ENCODE measurements at places on chromosomes 12 and 14.

DNA sequence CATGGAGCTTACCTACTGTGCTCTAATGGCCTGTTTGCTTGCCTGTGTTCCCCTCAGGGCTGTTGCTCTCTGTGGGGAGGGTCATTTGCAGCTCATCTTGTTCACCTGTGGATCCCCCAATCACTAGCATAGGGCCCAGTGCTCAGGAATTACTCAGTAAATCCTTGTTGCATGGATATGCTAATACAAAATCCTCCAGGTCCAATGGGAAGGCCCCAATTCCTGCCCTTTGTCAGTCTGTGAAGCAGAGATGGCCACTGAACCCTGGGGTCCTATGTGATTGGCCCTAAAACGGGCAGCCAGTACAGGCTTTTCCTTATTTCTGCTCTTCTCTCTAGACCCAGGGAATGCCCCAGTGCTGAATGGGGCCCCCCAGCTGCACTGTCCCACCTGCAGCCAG, 44.1 kb downstream of the FOS start:
- DNase-seq = no peak

- no peak for DNase-seq
Observed at GRCh38 chr12:66934302-66935062, 255.6 kb upstream of the GRIP1 start.

- DNase-seq = no peak
Observed at GRCh38 chr14:61953602-61954001, 191.4 kb downstream of the SNAPC1 start.

DNA sequence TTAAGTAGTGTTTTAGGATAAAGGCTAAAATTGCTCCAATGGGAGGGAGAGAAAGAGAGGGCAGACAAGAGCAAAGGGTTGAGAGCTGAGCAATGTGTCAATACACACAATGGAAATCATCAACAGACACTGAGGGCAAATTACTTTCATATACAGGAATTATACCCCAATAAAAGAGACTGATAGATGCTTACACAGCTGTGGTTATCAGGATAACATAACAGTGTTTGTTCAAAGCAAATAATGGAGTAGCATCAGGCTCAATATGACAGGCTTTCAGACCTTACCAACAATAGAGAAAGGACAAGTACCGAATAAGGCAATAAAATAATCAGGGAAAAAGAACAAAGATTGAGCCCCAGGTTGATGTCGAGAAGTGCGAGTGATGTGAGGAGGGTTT, 53.4 kb upstream of the DIO2 start:
- DNase-seq = no peak

DNA sequence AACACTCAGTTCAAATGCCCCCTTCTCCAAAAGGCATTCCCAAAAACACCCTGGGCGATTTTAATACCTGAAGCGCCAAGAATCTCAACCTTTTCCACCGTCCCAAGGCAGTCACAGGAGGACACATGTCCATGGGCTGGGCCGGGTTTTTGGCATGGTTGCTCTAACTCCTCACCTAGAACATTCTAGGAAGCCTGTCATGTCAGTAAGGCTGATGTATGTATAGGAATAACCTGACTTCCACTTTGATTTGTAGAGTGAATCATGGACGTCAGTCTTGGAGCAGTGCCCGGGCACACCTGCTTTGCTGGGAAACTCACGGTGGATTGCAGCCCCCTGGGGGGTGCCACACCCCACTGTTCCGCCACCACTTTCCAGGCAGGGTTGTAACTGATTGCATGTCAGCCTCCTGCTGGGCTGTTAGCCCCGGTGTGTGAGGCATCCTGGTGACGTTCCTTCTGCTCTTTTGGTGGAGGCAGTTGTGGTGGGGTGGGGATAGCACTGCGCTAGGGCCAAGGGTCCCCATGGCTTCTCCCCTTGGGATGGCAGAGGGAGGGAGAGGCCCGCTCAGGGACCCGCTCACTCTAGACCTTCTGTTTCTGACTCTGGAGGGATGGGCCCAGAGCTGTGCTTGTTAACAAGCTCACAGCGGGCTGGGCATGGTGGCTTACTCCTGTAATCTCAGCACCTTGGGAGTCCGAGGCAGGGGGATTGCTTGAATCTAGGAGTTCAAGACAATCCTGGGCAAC, 35.2 kb upstream of the FAM181A start:
- no peak for DNase-seq

DNA sequence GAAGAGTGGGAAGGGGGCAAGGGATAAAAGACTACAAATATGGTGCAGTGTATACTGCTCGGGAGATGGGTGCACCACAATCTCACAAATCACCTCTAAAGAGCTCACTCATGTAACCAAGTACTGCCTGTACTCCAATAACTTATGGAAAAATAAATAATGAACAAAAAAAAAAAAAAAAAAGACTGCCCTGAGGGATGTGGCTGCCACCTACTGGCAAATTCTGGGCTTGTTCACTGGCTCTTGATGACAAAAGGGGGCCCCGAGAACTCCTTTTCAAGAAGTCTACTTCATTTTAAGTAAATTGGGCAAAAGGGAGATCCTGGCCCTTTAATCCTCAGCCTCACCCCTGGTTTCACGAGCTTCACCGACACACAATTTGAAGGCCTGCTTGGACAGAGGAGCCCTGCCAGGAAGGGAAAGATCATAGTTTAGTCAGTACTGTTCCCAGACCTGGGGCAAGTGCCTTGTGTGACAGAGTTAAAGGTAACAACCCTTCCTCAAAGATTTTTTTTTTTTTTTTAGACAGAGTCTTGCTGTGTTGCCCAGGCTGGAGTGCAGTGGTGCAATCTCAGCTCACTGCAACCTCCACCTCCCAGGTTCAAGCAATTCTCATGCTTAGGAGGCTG, 26.1 kb upstream of the STAC3 start:
- DNase-seq = no peak

DNA sequence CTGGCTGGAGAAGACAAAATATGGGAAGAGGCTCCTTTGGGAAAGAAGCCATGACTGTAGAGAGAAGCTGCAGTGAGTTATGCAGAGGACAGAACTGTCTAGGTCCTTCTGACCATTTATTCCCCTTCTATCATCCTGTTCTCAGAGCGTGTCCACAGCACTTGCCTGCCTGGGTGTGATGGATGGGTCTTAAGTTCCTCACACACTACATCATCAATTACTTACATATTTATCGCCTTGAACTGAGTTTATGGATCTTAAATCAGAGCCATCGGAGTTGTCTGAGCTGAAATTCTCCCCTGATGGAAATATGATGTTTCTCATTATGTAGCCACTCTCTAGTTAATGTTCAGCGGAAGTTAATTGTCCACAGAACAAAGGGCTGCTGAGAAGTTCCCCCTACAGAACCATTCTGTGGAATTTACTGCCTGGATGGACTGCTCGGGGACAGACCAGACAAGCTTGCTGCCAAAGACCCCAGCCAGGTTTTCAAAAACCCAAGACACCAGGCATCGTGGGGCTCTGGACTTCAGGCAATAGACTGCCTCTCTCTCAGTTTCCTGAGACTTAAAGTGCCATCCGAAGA, 232.5 kb upstream of the NOS1 start:
- DNase-seq = no peak

DNA sequence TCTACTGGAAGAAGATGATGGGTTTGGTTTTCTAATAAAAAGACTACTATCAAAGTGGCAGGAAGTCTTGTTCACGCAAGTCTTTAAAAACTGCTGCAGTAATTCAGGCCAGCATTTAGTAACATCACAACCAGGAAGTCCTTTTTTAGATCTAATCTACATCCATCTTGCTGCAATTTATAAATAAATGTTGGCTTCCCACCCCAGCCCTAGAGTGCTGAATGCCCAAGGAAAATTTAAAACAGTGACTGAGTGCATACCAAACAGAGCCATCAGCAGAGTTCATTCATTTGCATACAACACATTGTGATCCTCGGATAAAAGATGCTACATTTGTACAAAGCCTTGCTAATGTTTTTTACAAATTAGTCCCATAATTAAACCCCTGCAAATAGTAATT, 72.1 kb downstream of the PHLDA1 start:
- DNase-seq = no peak

GRCh38 chr12:92735131-92735721, 32.4 kb downstream of the PLEKHG7 start:
- no peak for DNase-seq

- no peak for DNase-seq
Observed at GRCh38 chr12:67370979-67371378, 101.8 kb downstream of the CAND1 start.

DNA sequence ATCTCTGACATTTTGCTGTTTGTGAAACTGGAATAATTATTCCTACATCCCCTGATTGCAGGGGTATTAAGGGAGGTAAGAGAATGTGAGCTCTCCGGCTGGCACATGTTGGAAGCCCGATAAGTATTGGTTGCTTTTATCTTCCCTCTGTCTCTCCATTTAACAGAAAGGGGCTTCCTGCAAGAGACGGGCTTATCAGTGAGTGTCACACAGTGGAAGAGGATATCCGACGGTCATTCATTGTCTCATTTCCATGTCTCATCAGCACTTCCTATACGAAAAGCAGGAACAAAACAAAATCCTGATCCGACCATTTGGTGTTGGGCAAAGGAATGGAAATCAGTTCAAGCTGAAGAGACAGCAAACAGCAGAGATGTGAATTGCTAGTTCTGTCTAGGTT, 10.7 kb downstream of the DYRK4 start:
- no peak for DNase-seq

GRCh38 chr12:3697311-3697870, 55.5 kb downstream of the CRACR2A start:
- DNase-seq = no peak

GRCh38 chr12:130491421-130492357, 154.0 kb downstream of the PIWIL1 start:
- no peak for DNase-seq

DNA sequence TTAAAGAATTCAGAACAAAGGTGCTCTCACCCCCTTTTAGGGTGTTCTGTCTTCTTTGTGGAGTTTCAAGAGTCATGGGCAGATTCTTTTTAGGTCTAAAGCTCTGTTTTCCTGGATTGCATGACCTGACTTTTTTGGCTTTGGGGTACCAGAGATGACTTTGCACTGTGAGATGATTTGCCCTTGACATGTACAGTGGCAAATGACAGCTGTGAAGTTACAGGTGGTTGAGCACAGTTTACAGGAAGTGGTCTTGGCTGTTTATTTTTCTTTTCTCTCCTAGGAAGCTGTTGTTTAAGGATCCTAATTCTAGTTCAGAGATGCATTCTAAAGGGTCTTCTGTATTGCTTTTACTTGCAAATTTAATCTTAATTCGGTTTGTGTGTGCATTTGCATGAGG, 83.8 kb upstream of the METAP2 start:
- DNase-seq = no peak

DNA sequence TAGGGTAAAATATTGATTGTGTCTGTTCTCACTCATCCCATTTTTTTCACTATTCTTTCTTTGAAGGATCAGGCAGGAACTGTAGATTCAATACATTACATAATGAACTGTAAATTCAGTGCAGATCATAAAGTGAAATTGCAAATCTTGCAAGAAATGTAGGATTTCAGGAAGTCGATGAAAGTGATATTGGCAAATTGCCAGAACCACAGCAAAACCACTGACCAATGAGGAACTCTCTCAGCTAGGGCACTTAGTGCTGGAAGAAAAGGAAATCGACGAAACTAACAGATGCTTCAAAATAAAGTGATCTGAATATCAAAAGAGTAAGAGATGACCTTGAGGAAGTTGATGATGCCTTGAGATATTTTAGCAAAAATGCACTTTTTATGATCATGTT, 157.6 kb downstream of the AACS start:
- DNase-seq = no peak

- no peak for DNase-seq
Observed at GRCh38 chr12:46219877-46220655, 48.8 kb downstream of the SLC38A1 start.

DNA sequence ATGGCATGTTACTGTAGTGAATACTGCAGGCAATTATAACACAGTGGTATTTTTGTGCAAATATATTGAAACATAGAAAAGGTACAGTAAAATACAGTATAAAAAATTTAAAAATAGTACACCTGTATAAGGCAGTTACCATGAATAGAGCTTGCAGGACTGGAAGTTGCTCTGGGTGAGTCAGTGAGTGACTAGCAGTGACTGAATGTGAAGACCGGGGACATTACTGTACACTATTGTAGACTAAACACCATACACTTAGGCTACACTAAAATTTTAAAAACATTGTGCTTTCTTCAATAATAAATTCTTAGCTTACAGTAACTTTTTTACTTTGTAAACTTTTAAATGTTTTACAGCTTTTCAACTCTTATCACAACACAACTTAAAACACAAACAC, 181.7 kb downstream of the GALC start:
- DNase-seq = no peak

GRCh38 chr12:26187014-26187798, 8.2 kb upstream of the SSPN start:
- no peak for DNase-seq

DNA sequence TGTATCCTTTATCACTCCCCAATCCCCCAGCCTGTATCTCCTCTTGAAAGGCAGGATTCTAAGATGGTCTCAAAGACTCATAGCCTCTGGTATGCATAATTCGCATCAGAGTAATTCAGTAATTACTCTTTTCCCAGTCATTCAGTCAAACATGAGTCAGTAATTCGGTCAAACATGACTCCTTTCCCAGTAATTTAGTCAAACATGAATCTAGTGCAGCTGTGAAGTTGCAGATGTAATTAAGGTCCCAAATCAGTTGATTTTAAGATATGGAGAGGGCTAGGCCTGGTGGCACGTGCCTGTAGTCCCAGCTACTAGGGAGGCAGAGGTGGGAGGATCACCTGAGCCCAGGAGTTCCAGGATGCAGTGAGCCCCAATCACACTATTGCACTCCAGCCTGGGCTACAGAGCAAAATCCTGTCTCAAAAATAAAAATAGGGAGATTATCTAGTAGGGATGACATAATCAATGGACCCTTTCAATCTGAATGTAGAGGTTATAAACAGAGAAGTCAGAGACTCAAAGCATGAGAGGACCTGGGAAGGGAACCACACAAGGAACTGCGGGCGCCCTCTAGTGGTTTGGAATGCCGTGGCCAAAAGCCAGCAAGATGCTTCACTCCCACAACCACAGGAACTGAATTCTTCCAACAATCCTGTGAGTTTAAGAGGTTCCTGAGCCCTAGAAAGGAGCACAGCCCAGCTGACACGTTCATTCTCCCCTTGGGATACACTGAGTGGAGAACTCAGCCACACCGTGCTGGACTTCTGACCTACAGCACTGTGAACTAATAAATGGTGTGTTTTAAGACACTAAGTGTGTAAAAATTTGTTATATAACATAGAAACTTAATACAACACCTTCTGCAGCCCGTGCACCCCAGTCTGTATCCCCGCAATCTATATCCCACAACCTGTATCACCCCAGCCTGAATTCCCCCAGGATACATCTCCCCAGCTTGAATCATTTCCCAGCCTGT, 14.3 kb upstream of the ARMH4 start:
- peak; percentile 86 for DNase-seq

Data from NCI-H524 (cell line).